Activated T-cell treated with anti-CD3 and anti-CD28 coated beads, Interleukin-2, amount 50 U/mL, for 48 hours (primary cell): ENCODE measurements at places on chromosomes 5 and 9.
A peak's percentile ranks its signal among the peaks of the same experiment; 100 is the strongest.

GRCh38 chr9:3939820-3940219, 360.0 kb downstream of the GLIS3 start:
- no peak for DNase-seq

GRCh38 chr9:70044490-70045307, 1.1 kb downstream of the MAMDC2 start:
- DNase-seq, result peak; percentile 21

DNA sequence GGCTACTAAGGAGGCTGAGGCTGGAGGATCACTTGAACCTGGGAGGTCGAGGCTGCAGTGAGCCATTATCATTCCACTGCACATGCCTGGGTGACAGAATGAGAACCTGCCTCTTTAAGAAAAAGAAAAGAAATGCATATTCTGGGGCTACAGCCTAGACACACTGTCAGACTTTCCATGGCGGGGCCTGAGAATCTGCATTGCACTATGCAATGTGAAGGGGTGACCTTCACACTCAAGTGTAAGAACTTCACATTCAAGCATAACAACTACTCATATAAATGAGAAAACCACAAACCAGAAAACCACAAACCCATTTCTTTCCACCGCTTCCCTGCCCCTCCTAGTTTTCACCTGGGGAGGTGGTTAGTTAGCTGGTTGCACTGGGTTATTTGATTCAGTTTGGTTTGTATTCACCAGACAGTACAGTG, 18.0 kb upstream of the FBP2 start:
- peak; percentile 75 for DNase-seq

- no peak for DNase-seq
Observed at GRCh38 chr9:111632695-111633388, 1.7 kb downstream of the DNAJC25 start.

DNA sequence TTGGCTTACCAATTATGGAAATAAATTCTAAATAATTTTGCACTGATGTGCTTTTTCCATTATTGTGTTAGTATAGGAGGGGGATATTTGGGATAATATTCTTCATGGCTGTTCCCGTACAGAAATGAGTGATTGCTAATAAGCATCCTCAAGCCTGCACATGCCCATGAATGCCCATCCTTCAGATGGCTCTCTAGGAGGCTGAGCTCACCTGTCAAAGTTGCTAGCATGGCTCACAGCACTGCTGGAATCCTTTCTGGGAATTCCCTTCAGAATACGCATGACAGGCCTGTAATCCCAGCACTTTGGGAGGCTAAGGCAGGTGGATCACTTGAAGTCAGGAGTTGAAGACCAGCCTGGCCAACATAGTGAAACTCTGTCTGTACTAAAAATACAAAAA, 124.1 kb downstream of the NXNL2 start:
- DNase-seq, result no peak

DNA sequence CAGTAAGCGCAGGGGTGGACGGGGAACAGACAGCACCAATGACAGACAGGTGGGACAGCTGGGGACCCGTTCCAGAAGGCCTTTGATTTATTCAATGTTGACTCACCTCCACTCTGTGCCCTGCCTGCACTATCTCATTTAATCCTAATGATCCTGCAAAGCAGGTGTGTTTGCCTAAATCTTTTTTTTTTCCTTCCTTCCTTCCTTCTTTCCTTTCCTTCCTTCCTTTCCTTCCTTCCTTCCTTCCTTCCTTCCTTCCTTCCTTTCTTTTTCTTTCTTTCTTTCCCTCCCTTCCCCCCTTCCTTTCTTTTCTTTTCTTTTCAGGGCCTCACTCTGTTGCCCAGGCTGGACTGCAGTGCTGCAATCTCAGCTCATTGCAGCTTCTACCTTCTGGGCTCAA, 17.1 kb upstream of the CORO2A start:
- DNase-seq, result no peak

GRCh38 chr9:34419716-34420504, 38.5 kb downstream of the FAM219A start:
- DNase-seq, result no peak
